ENCODE measurements at places on chromosomes 5 and 9.

DNA sequence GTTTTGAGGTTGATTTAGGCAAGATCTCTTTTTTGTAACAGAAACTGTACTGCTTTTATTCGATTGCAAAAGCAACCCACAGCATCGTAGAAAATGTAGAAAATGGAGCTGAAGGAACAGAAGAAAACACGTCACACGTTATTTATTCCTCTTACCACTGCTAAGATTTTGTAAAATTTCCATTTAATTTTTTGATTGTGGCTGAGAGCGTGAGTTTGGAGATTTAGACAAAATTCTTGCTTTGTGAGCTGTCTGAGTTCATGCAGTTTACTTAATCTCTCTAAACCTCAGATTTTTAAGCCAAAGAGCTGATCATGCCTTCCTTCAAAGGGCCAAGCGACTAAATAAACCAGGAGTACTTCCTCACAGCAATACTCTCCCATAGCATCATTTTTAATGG, 24.8 kb downstream of the DPYSL3 start:
- DNase-seq, result no peak

GRCh38 chr5:10726913-10727517, 34.0 kb downstream of the DAP start:
- no peak for DNase-seq

- DNase-seq, result no peak
These were observed 8.6 kb downstream of the RAB14 start for GRCh38 chr9:121192959-121193640.

DNA sequence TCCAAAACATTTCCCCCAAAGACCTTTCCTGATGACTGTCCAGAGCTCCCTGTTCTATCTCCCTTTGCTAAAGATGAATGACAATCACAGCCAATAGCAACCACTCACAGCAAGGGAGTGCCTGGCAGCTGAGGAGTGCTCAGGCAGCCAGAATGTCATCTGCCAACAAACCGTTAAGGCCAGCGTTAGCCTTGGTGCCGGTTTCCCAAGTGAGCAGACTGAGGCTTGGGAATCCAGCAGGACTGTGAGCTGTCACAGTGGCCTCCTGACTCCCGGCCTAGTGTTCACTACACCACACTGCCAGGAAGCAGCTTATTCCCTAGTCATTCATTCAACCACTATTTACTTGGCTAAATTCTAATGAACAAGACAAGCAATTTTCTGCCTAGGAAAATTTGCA, 24.7 kb downstream of the STK10 start:
- DNase-seq, result no peak

DNA sequence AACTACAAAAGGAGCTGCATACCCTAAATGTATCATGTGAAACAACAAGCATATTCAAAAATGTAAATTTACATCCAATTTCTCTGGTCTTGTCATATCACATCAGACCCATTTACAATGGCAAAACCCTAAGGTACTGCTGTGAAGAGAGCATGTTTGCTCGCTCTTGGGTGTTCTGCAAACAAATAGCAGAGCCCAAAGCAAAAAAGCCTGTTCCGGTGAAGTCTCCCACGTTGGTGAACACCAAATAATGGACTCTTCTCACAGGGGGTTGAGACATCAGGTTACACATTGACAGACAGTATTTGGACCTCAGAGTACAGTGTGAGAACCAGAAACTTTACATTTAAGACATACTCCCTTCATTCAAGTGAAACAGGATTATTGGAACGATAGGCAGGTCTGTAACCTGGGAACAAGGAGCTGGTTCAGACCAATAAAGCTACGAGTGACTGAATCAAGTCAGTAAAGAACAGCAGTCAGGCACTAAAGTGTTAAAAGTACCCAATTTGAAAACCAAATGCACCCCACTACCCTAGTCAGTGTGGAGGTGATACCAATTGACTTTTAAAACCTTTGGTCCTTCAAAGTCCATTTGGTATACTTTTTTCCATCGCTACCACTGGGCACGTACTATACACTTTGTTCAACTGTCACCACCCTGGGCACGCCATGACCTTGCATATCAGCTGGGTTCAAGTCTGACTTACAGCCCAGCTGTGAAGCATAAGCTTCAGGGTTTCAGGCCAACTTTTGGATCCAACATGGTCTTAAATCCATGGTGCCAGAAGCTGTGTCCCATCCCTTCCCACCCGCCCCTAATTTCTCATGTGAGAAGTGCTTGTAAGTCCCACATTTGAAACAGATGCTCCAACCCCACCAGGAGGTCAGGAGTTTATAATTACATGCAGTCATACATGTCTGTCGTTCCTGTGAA, 36.4 kb downstream of the ETF1 start:
- DNase-seq, result no peak

DNA sequence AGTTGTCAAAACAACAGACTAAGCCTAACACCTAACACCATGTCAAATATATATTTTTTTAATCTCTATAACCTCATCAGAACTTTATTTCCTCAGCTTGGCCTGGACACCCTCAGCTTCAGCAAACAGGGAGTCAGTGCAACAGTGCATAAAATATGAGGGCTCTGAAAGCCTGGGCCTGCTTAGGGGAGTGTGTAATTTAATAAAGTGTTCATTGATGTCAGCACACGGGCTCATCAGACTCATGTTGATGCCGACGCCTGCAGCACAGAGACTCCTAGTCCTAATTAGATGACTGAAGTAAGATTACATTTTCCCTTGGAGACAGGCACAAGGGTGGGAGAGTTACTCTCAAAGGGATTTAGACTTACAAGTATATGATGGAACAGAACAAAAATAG, 37.8 kb downstream of the CDH10 start:
- no peak for DNase-seq

DNA sequence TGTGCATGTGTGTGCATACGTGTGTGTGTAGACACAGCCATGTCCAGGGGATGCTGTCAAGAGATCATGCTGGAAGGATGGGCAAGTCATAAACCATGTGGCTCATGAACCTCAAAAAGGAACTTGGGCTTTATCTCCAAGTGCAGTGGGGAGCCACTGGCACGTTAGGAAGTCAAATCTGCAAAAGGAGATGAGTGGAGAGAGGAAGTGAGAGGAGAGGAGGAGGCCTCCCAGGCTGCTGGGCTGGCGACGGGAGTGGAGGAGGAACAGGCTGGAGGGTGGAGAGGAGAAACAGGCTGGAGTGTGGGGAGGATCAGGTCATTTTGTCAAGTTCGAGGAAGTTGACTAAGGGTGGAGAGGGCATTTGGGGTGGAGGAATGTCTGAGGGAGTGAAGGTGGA, 29.2 kb upstream of the TIFAB start:
- DNase-seq, result no peak

GRCh38 chr9:101487443-101487840, 46.2 kb upstream of the RNF20 start:
- no peak for DNase-seq

- DNase-seq, result no peak
These were observed 82.9 kb downstream of the CACNA1B start for GRCh38 chr9:137960496-137960895.

- DNase-seq, result no peak
These were observed 185.2 kb upstream of the NREP start for GRCh38 chr5:111942201-111942600.

- DNase-seq, result no peak
These were observed 31.4 kb upstream of the STING1 start for GRCh38 chr5:139513852-139514485.

DNA sequence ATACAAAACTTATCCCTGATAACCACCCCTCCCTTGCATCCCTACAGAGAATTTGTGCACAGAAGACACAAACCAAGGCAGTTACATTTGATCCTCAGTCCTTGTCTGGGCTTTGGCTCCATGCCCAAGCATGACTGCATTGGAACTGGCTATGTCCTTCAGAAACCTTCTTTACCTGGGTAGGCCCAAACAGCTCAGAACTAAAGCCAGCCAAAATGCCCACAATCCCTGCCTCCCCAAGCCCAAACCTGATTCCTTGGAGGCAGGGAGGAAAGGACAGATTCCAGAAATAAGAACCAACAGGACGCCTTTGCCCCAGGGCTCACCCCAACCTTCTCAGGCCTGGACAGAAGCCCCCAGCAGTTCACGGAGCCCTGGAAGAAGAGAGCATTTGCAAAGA, 8.2 kb downstream of the IL17B start:
- no peak for DNase-seq

DNA sequence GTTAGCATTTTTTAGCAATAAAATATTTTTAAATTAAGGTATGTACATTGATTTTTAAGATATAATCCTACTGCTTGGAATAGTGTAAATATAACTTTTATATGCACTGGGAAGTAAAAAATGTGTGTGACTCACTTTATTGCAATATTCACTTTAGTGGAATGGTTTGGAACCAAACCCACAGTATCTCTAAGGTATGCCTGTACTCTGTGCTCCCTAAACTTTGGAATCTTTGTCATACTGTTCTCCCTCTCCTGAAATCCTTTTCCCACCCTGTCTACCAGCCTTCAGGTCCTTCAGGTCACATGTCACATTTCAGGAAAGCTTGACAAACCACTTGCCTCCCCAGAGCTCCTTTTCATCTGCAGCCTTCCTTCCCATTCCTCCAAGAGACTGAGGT, 308.7 kb downstream of the SPOCK1 start:
- DNase-seq, result no peak

GRCh38 chr5:163978897-163979296, 473.5 kb downstream of the MAT2B start:
- no peak for DNase-seq

DNA sequence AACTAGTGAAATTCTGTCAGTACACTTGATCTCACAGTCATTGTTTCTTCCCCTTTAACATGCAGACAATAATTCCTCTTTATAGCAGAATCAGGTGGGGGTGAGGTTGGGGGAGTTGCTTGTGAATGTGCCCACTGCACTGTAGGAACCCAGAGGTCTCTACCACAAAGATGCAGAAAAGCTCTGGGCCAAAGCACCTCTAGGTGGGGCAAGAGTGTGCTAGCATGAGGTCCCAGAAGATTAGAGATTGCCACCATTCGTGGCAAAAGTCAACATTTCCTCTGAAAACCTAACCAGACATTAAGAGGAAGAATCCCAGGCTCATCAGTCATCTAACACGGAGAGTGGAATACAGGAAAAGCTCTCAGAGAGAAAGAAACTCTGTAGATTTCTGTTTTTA, 74.5 kb downstream of the PTCD2 start:
- DNase-seq, result no peak

DNA sequence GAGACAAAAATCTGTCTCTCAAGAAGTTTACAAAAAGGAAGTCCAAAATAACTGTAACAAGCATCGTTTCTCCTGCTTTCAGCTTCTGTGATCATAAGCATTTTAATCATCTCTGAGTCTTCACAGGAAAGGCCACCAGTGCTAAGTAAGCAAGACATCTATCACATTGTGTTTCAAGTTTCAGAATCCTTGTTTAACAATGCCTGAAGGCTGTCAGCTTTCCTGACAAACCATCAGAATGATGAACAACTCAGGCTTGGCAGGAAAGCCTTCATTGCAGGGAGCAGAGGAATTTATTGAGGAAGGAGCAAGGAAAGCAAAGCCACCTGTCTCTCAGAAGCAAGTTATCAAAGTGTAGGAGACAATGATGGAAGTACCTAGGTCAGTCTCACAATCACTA, 143.5 kb upstream of the DAPK1 start:
- no peak for DNase-seq

DNA sequence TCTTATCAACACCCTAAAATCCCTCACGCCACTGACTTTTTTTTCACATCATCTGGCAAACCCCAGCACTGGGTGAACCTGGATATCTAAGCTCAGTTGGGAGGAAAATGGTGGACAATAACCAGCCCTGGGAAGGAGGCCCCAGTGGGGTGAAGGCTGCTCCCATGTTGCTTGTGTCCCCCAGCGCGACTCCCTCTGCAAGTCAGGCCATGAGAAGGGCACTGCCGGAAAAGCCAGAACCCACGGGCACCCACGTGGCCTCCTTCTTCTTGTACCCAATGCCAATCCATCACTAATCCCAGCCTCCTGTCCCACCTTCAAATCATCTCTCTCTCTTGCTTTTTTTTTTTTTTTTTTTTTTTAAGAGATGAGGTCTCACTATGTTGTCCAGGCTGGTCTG, 11.4 kb downstream of the CORO2A start:
- DNase-seq, result no peak

DNA sequence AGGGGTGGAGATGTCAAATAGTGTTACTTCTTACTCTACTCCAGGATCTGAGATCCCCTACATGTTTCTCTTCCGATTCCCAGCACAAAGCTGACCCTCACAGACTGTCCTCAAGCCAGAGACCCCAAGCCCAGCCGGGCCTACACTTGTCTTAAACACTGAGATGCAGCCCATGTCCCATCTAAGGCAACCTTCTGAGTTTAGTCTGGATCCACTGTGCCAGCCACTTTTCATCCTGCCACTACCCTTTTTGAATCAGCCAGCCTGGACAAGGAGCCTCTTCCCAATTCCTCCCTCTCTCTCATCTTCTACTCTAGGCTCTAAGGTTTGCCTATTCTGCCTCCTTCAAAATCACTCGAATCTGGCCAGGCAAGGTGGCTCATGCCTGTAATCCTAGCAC, 6.2 kb upstream of the MYORG start:
- DNase-seq, result no peak

DNA sequence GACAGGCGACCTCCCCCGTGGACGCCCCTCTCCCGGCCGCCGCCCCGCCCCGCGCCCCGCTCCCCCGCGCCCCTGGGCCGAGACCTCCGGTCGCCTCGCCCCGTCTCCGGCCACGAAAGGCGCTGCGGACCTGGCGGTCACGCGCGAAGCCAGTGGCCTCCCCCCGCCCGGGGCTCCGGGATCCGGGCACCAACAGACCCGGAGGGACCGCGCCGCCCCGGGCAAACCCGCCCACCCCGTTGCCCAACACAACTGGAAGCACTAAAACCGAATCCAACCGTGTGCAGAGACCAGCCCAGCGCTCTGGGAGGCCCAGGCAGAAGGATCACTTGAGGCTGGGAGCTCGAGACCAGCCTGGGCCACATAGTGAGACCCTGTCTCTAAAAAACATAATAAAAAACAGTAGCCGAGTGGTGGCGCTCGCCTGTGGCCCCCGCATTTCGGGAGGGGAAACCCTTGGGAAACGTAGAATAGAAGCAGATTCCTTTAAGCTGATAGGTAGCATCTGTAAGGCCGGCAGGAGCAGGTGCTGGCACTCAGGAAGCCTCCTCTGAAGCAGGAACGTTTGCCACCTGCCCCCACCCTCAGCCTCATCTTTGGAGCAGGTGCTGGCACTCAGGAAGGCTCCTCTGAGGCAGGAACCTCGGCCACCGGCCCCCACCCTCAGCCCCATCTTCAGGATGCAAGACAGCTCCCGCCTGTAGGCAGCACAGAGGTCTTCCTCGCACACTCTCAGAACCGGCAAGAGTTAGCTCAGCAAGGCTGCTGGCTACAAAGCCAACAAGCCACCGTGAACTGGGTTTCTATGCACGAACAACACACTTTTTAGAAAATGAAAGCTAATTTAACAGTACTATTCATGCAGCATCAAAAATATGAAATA, 4.6 kb upstream of the SLC9A3 start:
- no peak for DNase-seq

GRCh38 chr9:134055981-134056461, 11.8 kb downstream of the BRD3 start:
- DNase-seq, result no peak

GRCh38 chr5:88872971-88873370, 10.0 kb downstream of the MEF2C start:
- no peak for DNase-seq

DNA sequence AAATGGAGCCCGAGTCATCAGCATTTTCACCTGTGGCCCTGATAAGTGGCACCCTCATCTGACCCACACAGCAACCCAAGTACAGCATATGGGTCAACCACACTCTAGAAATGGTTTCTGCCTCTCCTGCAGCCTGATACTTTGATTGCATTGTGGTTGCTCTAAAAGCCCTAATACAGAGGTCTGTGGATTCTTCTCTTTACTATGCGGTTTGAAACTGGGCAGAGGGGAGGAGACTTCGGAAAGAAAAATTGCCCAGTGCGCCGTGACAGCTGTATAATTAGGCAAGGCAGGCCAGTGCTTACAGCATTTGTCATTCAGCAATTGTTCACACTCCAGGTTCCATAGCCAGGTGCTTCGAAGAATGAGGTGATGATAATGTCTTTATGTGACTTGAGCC, 361.0 kb downstream of the NFIB start:
- DNase-seq, result no peak

Measured in CD4-positive, alpha-beta T cell treated with Interferon alpha-2 for 1 hour (primary cell).